GM06990 (cell line): ENCODE measurements at places on chromosomes 2 and 18.
A peak's percentile ranks its signal among the peaks of the same experiment; 100 is the strongest.

DNA sequence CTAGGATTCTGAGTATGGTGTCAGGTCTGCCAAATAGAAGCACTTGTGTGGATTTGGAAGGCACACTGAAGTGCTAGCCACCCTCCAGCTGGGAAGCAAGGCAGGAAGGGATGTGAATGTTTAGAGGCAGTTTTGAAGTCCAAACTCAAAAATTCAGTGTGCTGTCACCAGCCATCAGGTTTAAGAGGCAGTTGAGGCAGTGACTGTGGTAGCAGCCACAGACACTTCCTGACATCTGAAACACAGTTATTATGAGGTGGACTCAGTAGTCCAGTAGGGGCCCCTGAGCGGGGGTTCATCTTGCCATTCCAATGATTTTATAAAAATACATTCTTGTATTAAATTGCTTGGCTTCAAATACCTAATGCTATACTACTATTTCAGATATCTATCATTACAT is 13.4 kb upstream of the DOCK10 start:
- no peak for DNase-seq

GRCh38 chr2:68556381-68556780 is 87.0 kb upstream of the PROKR1 start:
- no peak for DNase-seq

GRCh38 chr2:41698678-41699422 is 349.0 kb upstream of the PKDCC start:
- DNase-seq = no peak

GRCh38 chr18:73485166-73485565 is 617.4 kb upstream of the NETO1 start:
- DNase-seq = no peak

DNA sequence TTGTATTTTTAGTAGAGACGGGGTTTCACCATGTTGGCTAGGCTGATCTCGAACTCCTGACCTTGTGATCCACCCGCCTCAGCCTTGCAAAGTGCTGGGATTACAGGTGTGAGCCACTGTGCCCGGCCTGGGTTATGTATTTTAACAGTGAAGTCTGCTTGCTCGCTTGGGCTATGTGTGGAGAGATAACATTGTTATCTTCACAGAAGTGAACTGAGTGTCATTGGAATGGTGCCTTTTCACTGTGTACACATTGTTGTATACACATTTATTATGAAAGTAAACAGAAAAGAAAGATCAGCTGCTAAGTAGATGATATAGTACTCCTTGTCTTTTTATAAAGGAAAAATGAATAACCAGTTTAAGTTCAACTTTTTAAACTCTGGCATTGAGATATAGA is 30.4 kb downstream of the RNF138 start:
- DNase-seq = no peak

GRCh38 chr2:235740821-235741220 is 247.0 kb downstream of the AGAP1 start:
- DNase-seq = no peak

- DNase-seq = no peak
Observed at GRCh38 chr18:42706029-42706608, 409.4 kb downstream of the RIT2 start.

GRCh38 chr2:101145406-101145805 is 5.8 kb downstream of the TBC1D8 start:
- DNase-seq = no peak

- no peak for DNase-seq
Observed at GRCh38 chr2:144143294-144144151, 376.4 kb downstream of the ZEB2 start.

GRCh38 chr2:18611184-18611583 is 21.8 kb upstream of the NT5C1B start:
- no peak for DNase-seq

GRCh38 chr2:240196716-240197461 is 56.4 kb upstream of the OTOS start:
- no peak for DNase-seq

DNA sequence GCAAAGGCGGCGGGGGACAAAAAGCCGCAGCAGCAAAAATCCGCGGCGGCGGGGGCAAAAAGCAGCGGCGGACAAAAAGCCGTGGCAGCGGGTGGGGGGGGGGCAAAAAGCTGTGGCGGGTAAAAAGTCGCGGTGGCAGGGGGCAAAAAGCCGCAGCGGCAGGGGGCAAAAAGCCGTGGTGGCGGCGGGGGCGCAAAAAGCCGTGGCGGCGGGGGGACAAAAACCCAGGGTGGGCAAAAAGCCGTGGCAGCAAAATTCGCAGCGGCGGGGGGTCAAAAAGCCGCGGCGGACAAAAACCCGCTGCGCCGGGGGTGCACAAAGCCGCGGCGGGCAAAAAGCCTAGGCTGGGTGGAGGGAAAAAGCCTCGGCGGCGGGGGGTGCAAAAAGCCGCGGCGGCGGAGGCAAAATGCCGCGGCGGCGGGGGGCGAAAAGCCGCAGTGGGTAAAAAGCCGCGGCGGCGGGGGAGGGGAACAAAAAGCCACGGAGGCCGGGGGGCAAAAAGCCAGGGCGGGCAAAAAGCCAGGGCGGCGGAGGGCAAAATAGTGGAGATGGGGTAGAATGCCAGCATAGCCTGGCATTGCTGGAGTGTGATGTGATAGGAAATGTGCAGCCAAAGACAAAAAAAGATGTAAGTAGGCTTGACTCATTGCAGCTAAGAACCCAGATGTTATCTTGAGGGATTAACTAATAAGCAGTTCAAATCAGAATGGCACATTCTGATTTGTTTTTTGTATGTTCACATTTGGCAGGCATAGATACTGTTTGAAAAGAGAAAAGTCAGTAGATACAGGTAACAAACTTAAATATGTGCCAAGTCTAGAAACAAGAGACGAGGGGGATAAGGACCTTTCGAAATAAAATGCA is 1076.3 kb downstream of the RPIA start:
- DNase-seq = no peak

- no peak for DNase-seq
Observed at GRCh38 chr2:8548619-8549150, 133.2 kb upstream of the ID2 start.

- DNase-seq = no peak
Observed at GRCh38 chr2:62724886-62725711, 19.6 kb downstream of the EHBP1 start.

DNA sequence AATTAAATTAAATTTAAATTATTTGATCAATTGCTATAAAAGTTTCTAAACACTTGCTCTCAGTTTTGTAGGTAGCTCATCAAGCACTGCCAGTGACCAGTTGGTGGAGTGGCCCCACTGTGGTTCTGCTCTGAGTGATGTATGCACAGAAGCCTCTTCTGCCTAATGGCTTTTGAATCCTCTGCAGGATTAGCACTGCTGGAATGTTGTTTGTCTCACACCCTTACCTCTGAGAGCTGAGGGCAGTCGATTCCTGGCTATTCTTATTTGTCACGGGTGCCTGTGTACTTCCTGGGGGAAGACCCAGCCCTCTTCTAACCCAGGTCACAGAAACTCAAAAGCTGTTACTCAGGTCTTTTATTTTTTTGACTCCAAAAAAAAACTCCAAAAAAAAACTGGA is 9.5 kb downstream of the CAPN14 start:
- DNase-seq = no peak

DNA sequence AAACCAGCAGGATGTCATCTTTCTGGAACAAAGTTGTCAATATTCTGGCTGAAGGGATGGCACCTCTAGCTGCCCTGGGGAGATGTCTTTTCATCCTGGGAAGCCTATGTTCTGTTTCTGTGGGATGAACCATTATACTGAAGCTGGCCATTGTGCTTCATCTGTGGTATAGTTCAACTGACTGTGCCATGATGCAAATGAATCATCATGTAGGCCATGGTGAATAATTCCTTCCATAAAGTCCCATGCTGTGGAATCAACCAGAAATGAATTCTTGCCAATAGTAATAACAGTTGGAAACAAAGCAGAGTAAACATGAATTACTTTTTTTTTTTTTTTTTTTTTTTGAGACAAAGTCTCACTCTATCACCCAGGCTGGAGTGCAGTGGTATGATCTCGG is 64.1 kb upstream of the CNGA3 start:
- no peak for DNase-seq

GRCh38 chr2:5365871-5366461 is 326.2 kb upstream of the SOX11 start:
- peak; percentile 20 for DNase-seq

DNA sequence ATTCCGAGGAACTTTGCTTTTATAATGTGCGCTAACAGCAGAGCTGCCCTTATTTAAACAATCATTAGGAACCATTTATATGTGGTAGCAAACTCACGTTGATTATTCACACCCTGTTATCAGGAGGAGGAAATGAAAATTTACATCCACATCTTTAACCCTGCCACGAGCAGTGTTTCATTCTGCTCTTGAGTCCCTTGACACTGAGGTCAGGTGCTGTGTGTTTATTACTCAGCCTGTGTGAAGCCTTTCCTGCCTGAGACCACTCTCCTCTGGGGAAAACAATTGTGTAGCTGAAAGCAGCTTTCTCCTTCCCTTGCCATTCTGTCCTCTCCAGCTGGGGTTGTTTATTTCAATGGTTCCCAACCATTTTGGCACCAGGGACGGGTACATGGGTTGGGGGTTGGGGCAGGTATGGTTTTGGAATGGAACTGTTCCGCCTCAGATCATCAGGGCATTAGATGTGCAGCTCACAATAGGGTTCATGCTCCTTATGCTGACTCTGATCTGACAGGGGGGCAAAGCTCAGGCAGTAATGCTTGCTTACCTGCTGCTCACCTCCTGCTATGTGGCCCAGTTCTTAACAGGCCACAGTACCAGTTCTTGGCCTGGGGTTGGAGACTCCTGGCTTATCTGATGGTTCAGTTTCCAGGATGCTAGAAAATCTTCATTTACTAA is 651.1 kb downstream of the TDRD15 start:
- DNase-seq = no peak

DNA sequence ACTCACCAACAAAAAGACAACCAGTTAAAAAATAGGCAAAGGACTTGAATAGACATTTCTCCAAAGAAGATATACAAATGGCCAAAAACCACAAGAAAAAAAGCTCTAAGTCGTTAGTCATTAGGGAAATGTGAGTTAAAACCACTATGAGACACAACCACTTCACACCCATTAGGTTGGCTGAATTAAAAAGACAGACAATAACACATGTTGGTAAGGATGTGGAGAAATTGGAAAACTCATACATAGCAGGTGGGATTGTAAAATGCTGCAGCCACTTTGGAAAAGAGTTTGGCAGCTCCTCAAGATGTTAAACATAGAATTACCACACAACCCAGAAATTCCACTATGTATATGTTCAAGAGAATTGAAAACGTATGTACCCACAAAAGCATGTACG is 117.6 kb upstream of the SPATS2L start:
- DNase-seq = no peak

- no peak for DNase-seq
Observed at GRCh38 chr2:205889114-205889513, 196.9 kb downstream of the INO80D start.

DNA sequence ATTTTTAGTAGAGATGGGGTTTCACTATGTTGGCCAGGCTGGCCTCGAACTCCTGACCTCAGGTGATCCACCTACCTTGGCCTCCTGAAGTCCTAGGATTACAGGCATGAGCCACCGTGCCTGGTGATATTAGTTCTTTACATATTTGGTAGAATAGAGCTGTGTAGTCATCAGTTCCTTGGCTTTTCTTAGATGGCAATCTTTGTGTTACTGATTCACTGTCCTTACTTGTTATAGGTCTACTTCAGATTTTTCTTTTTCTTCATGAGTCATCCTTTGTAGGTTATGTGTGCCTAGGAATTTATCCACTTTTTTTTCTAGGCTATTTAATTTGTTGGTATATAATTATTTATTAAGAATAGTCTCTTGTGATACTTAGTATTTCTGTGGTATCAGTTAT is 30.3 kb upstream of the ZSWIM2 start:
- DNase-seq = no peak

- no peak for DNase-seq
Observed at GRCh38 chr2:167504695-167505094, 616.4 kb downstream of the XIRP2 start.

GRCh38 chr2:223999862-224000261 is 39.2 kb downstream of the SERPINE2 start:
- no peak for DNase-seq

DNA sequence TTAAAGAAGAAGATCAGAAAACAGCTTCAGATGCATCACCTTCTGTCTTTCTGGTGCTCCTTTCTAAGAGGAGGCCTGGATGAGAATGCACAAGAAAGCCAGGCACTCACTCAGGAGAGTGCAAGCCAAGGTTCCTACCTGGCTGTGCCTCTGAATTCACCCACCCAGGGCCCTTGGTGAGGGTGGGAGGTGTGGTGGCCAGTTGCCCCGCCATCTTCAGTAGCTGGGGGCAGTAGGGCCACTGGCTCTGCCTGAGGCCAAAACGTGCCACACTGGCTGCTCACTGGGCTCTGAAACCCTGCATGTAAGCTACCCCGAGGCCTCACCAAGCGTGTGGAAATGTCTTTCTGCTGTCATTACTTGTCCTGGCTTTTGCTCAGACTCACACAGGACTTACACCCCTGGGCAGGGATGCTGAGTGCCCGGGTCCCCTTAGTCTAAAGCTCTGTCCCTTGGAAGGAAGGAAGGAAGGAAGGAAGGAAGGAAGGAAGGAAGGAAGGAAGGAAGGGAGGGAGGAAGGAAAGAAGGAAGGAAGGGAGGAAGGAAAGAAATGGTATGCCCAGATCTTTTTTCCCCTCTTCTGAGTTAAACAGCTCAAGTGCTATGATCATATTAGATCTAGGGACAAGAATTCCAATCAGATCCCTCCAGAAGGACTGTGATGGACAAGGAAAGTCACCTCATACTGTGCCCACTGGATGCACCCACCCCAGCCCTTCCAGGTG is 8.5 kb upstream of the LBH start:
- no peak for DNase-seq

DNA sequence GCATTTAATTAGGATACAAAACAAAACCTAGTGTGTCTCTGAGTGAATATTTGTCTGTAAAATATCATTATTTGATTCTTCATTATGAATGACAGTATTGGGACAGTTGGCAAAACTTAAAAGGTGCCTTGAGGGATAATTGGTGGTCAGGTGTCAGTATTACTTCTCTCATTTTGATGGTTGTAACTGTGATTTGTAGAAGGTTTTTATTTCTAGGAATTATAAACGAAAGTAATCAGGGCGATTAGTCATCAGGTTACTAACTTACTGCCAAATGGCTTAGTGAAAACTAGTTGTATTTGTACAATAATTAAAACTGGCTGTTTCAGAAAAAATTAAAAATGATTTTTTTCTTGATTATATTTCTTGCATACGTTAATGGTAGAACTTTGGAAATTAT is 117.6 kb downstream of the BIRC6 start:
- no peak for DNase-seq

GRCh38 chr2:10029875-10030223 is 13.5 kb upstream of the KLF11 start:
- DNase-seq = no peak

- peak; percentile 42 for DNase-seq
Observed at GRCh38 chr2:218962859-218963492, 3.5 kb downstream of the CDK5R2 start.

DNA sequence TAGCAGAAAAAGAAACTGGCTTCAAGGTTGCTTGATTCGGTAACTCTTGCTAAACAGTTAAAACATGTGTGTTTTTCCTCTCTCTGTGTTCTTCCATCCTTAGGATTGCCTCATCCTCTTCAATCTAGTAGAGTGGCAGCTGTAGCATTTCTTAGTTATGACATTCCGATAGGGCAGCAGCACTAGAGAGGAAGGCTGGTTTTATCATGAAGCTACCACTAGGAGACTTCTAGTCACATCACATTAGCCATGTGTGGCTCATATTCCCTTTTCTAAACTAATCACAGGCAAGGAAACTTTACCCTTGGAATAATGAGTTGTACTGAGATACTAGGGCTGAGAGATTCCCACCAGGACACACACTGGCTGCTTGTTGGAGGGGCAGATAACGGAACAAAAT is 187.6 kb downstream of the DOK6 start:
- DNase-seq = no peak

- DNase-seq = no peak
Observed at GRCh38 chr18:49865401-49865800, 52.1 kb upstream of the ACAA2 start.

- no peak for DNase-seq
Observed at GRCh38 chr2:2234398-2235195, 96.5 kb downstream of the MYT1L start.
